ENCODE measurements at places on chromosomes 2 and 18. TPM values are rescaled to one million over a fixed set of nuclear protein-coding genes. Genes with fewer than 3 reads are reported as not detected.

ANKRD53 gene
- 2.5 TPM for total RNA-seq

DIS3L2 gene
- total RNA-seq = 29.8 TPM

CCDC150 gene
- 10.2 TPM for total RNA-seq

FIGLA gene
- not detected for total RNA-seq

NEB gene
- total RNA-seq = 2.4 TPM

FAM168B gene
- 76.0 TPM for total RNA-seq

UPP2 gene
- total RNA-seq = 0.55 TPM

DQX1 gene
- total RNA-seq = not detected

IGFBP2 gene
- 176 TPM for total RNA-seq

DLX1 gene
- total RNA-seq = not detected

SULT1C4 gene
- total RNA-seq = 36.0 TPM

XDH gene
- 0.06 TPM for total RNA-seq

SIGLEC15 gene
- total RNA-seq = not detected

CNGA3 gene
- 7.1 TPM for total RNA-seq

Measured in spinal cord (tissue), 10 donors.